CD4-positive, alpha-beta T cell treated with Interleukin-4 for 1 hour (primary cell): ENCODE measurements at places on chromosomes 1 and 21.
A peak's percentile ranks its signal among the peaks of the same experiment; 100 is the strongest.

DNA sequence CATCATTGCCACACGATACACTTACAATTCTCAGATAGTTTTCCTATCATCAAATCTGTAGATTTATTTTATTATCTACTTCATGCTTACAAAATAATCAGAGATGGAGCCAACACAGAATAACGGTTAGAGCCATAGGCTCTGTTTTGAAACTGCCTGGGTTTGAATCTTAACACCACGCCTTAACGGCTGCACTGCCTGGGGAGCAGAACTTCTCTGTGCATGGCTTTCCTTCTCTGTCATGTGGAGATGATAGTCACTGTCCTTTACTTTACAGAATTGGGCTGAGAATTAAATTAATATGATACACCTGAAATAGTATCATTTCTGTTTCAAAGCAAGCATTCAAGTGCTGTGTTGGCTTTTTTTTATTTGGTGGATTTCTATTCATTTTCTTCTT is 177.8 kb downstream of the HMCN1 start:
- no peak for DNase-seq

DNA sequence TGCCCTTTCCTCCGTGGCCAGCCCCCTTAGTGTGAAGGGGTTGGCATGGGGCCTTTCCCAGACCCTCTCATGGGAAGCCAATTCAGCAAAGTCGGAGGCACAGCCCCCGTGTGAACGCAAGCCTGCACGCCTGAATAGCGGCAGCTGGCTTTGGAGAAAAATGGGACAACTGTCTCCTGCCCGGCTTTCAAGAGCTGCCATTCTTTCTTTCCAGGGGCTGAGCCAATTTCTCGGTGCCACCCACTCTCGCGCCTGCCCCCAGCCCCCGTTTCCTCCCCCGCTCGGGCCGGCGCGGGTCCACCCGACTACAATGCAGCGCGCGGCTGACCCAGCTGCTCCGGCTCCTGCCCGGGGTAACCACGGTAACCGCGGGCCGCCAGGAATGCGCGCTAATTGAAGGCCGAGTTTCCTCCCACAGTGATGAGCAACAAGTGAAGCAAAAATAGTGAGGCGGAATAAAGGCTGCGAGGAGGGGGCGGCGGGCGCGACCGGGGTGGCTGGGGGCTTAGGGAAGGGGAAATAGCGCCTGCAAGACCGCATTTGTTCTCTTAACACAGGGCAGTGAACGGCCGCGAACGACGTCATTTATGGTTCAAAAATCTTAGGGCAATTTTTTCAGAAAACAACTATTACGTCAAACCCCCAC is 27.8 kb downstream of the ILDR2 start:
- no peak for DNase-seq

GRCh38 chr1:54136269-54136896 is 16.4 kb downstream of the CDCP2 start:
- DNase-seq = no peak

DNA sequence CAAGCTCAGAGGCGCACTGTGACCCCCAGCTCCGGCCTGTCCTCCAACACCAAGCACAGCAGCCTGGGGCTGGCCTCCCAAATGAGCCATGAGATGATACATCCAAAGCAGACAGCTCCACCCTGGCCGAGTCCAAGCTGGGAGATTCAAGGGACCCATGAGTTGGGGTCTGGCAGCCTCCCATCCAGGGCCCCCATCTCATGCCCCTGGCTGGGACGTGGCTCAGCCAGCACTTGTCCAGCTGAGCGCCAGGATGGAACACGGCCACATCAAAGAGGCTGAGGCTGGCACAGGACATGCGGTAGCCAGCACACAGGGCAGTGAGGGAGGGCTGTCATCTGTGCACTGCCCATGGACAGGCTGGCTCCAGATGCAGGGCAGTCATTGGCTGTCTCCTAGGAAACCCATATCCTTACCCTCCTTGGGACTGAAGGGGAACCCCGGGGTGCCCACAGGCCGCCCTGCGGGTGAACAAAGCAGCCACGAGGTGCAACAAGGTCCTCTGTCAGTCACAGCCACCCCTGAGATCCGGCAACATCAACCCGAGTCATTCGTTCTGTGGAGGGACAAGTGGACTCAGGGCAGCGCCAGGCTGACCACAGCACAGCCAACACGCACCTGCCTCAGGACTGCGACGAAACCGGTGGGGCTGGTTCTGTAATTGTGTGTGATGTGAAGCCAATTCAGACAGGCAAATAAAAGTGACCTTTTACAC is 29.1 kb downstream of the SLC19A1 start:
- no peak for DNase-seq

GRCh38 chr1:72109916-72110315 is 172.4 kb downstream of the NEGR1 start:
- DNase-seq = no peak

GRCh38 chr1:157955221-157955620 is 38.2 kb upstream of the KIRREL1 start:
- DNase-seq = no peak

DNA sequence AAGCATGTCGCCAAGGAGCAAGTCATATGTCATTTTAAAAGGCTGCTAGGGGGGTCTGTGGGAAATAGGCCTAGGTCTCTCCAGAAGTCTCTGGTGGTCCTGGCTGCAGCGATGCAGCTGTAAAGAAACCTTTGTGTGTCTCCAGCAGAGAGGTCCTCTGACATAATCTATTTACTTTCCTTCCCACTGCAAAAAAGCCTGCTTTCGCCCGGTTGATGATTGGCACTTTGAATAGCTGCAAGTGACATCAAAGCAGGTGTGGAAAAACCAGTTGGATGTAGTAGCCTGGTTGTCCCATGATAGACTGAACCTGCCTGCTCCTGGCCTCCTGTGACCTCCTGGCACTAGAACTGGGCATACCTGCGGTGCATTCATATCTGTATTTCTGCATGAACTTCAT is 13.8 kb downstream of the RASSF5 start:
- no peak for DNase-seq

DNA sequence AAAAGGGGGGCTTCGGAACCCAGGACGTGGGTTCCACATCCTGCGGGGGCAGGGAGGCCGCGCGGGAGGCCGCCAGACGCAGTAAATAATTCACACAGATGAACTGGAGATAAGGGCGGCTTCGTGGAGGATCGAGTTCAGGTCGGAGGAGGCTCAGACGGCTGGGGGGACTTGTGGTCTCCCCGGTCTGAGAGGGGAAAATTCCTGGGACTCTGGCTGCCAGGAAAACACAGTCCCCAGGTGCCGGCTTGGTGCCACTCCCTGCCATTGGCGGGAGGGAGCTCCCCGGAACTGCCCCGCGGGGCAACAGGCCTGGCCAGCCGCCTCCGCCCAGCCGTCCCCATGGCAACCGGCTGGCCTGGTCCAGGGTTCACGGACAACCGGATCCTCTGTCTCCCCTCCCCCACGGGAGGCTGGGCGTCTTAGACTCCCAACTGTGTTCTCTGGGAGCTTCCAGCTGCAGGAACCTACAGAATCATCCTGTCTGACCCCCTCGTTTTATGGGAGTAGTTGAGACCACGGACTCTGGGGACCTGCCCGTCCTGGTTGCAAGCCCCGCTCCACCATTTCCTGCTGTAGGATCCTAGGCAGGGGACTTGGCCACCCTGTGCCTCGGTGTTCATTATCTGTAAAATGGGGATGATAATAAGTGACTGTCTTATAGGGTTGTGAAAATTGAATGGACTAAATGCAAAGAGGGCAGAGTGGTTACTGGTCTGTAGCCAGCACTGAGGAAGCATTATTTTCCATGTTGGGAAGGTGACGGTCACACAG is 9.6 kb downstream of the CAMK2N1 start:
- DNase-seq = no peak

DNA sequence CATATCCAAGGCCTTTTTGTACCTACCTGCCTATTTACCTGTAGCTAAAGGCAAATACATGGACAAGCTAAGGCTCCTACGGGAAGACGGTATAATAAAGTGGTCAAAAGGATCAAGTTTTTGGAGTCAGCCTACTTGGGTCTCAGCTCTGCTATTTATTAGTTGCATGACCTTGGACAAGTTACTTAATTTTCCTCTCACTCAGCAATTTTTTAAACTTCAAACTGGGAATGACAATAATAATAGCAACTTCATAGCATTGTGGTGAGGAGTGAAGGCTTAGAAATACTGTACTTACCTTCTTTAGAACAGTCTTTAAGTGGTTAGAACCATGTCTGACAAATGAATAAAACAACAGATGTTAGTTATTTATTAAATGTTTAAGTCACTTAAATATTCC is 60.2 kb upstream of the SLC35F3 start:
- DNase-seq = no peak

DNA sequence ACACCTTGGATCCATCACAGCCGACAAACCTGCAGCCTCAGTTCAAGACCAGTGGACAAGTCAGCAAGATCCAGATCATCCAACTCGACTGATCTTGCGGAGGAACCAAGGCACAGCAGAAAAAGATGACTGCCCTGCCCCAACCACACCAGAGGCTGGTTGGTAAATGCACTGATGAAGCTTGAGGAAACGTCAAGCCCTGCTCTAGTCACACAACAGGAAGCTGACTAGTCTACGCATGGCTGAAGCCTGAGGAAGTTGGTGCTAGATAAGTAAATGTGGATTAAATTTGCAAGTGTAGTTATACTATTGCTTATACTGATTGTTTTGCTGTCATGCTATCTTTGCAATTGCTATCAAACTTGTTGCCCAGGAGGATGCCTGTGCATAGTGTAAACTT is 89.0 kb downstream of the LIPI start:
- no peak for DNase-seq

DNA sequence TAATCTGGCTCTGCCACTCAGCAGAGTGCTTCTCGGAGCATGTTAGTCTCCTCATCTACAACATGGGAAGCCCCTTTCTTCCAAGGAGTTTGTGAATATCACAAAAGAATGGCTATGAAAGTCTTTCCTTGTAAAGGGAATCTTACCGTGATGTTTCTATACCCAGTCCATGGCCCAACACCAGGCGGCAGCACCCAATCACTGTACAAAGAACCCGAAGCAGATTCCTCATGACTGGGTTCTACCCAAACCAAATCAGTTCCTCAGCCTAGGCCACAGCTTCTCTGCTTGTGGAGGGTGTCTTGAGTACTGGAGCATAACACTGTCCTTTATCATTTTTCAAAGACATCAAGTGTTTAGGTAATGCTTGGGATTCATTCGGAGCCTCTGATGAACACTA is 16.6 kb upstream of the SLFNL1 start:
- DNase-seq = no peak

DNA sequence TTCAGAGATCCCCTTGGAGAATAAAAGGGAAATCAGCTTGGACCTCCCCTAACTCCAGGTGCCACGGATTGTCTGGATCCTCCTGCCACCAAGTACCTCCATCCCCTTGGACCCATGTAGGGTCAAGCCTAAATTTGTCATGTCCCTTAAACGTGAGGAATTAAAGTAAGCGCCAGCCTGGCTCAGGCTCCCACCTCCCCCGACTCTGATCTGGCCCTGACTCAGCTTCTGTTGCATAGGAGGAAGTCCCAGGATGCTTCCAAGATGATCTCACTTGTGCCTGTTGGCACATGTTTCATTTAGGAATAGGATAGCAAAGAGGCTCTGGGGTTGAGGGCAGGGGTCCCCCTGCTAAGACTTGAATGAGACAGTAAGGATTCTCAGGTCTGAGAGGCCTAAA is 231.9 kb upstream of the JUN start:
- DNase-seq = no peak

DNA sequence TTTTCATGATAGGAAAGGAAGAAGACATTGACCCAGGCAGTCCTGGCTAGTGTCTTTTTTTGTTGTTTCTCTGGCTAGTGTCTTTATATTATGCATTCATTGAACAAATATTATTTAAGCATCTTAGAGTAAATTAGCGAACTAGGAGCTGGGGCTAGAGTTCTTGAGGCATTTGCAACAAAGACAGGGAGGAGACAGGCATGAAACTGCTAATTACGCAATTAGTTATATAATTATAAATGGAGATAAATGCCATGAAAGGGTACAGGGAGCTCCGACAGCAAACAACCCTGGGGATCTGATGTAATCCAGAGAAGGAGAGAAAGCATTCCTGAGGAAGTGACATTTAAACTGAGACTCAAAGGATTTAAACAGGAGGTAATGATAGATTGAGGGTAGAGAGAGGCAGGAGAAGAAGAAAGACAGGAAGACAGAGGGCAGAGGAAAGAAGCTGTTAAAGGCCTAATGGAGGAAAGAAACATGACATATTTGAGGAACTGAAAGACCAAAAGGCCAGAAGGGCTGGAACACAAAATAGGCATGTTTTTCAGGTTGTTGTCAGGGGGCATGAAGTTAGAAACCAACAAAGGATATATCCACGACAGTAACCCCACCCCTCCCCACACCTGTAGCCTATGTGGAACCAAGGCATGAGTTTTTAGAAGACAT is 99.5 kb upstream of the GJB5 start:
- no peak for DNase-seq

DNA sequence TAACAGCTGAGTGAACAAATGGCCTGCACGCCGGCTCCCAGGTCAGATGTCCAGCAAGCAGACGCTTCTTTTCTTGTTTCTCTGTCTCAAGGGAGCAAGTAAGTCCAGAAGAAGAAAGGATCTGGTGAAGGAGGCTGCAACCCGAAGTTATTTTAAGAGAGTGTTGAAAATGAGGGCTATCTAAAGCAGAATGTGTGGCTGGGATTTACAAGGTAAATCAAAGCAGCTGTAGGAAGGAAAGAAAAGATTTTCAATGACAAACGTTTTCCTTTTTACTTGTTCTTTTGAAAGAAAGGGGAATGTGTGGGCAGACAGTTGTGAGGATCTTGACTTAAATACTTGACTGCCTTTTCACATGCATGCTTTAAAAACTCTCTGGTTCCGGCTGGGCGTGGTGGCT is 311.5 kb downstream of the KIF26B start:
- DNase-seq = no peak

DNA sequence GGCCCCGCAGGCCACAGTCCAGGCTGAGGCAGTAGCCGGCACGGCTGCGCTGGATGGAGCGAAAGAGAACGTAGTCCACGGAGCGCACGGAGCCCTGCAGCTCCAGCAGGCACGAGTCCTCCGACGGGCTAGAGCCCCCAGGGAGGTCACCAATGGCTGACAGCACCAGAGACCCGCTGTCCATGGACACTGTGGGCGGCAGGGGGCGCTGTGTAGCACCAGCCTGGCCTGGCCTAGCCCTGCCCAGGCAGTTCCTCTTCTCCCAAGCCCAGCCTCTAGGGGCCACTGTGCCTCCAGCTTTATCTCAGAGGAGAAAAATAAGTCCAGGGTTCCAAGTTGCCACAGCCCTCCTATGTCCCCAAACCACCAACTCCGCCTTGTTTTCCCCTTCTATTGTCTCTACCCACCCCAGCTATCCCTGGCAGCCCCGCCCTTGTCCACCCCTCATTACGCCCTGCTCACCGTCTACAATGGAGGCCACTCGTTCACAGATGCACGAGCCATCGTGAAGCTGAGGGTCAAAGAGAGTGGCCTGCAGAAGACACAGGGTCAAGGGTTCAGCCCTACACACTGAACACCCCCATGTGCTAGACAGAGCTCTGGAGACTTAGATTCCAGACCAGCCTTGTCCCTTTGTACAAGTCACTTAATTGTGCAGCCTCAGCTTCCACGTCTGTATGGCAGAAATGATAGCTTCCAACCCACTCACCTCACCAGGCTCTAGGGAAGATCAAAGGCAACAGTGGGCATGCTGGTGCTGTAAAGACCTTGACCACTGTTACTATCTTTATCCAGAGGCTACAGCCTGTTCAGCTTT is 4.4 kb downstream of the ENTREP3 start:
- peak; percentile 94 for DNase-seq

GRCh38 chr1:77288275-77288674 is 6.5 kb downstream of the AK5 start:
- DNase-seq = no peak
